ENCODE measurements at places on chromosomes 12 and 14.

DNA sequence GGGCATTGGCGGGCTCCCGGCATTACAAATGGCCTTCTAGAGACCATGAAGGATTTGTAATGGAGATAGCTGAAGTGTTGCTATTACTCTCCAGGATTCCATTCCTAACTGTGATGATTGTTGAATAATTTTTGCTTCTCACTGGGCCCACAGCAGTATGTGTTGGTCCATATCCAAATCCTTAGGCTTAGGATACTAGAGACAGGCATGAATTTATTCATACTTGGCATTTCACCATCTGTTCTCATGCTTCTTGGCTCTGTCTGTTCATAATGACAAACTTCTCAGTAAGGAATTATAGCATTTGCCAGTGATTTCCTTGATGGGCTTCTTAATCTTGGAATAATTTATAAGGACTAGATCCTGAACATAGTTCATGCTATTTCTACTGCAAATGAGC is 832.9 kb downstream of the C12orf50 start:
- no peak for DNase-seq

- no peak for DNase-seq
Observed at GRCh38 chr14:23182372-23183157, 895 bp downstream of the SLC7A8 start.

- DNase-seq = no peak
Observed at GRCh38 chr12:27931390-27931789, 41.1 kb downstream of the PTHLH start.

DNA sequence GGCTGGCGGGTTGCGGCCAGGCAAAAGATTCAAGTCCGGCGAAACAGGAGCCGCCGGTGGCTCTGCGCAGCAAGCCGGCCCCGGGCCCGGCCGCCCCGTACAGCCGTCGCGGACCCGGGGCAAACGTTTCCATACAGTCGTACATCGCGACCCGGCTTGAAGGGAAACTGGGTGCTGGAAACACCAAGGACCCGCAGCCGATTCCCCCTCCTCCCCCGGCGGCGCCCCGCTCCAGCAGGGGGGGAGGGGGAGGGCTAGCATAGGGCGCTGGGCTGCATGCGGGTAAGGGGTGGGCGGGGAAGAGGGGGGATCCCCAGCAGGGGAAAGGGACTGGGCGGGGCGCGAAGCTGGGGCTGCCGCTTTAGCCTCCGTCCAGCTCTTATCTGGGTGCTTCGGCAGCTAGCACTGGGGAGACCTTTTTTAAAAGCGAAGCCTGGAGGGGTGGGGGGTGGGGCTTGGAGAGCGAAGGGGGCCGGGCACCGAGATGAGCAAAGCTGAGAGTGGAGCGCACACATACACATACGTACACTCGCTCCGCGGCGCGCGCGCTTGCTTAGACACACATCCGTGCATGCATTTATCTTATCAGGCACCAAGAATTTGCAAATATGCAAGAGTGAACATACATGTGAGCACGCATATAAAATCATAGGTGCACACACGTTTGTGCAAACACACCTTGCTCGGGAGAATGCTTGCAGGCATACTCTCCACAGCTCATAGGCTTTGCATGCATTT is 11.9 kb downstream of the RARG start:
- peak; percentile 50 for DNase-seq

Measured in Kasumi-1 (cell line).